Lower leg skin (tissue), 4 donors: ENCODE measurements at places on chromosomes 1 and 21.

GRCh38 chr1:212982430-212983152 lies 32.2 kb downstream of the VASH2 start:
- DNase-seq, result peak; percentile 32

- DNase-seq, result no peak
Measured at GRCh38 chr1:50983219-50983802, 13.3 kb downstream of the CDKN2C start.

DNA sequence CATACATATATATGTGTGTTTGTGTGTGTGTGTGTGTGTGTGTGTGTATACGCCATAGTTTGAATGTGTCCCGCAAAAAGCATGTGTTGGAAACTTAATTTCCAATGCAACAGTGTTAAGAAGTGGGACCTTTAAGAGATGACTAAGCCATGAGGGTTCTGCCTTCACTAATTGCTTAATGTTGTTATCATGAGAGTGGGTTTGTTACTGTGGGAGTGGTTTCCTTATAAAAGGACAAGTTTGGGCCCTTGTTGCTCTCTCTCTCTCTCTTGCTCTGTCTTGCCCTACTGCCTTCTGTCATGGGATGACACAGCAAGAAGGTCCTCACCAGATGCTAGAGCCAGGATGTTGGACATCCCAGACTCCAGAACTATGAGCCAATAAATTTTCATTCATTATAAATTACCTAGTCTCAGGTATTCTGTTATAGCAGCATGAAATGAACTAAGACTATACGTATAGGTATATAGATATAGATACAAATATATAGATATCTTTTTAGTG lies 103.8 kb upstream of the ZC3H11B start:
- DNase-seq, result no peak

DNA sequence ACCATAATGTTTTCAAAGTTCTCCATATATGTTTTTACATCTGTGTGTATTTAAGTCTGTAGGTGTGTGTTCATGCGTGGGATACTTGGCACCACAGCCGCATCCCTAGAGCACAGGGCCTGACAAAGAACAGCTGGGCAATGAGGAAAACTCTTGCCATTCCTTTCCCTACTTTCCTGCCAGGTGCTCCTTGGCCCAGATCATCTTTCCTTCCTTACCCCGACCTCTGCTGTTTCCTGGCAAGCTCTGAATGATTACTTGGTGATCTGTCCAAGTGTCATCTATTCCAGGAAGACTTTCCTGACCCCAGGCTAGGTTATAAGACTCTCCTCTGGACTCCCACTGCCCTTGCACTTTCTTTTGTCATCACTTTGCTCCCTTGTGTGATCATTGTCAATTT lies 123.6 kb downstream of the ELAVL4 start:
- DNase-seq, result no peak

- DNase-seq, result no peak
Measured at GRCh38 chr1:201328576-201328975, 45.3 kb downstream of the PKP1 start.

- DNase-seq, result no peak
Measured at GRCh38 chr1:223315665-223316064, 48.3 kb downstream of the SUSD4 start.

DNA sequence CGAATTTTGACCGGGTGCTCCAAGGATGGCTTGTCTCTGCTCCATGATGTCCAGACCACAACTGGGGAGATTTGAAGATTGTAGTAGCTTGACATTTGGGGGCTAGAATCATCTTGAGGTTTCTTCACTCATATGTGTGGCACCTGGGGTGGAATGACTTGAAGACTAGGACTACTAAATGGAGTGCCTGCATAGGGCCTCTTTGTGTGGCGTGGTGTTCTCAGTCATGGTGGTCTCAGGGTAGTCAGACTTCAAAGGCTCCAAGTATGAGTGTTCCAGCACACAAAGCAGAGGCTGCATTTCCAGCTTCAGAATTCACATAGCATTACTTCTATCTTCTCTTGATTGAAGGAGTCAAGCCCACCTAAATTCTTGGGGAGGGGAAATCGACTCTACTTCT lies 16.8 kb downstream of the ATF6 start:
- no peak for DNase-seq

DNA sequence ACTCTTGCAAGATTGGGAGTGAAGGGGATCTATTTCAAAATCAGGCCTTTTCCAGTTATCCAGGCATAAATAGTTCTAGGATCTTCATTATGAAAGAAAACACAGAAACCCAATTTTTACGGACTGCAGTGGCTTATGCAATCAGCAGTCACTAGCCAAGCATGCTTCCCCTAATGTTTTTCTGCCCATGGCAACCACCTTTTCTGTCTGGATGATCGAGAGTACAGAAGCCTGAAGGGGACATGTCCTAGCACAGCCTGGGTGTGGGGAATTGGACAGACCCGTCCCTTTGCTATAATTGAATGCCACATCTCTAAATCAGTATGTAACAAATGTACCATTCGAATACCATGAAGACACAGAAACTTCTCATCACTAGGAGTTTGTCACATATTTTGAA lies 29.8 kb upstream of the NCAM2 start:
- DNase-seq, result no peak

DNA sequence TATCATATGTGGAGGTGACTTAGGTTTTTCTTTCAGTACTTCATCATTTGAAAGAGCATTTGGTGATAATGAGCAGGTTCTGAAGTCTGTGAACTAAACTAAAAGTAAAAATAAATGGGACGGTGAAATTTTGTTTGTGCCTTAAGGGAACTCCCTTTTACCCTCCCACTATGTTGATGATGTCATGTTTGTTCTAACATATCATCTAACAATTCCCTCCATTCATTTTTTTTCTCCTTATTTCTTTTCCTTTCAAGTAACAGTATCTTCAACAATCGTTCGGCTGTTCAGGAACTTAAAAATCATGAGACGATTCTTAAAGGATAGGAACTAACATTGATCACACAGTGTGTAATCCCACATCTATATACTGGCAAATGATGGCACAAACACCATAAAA lies 30.0 kb upstream of the IRF2BP2 start:
- DNase-seq, result no peak

DNA sequence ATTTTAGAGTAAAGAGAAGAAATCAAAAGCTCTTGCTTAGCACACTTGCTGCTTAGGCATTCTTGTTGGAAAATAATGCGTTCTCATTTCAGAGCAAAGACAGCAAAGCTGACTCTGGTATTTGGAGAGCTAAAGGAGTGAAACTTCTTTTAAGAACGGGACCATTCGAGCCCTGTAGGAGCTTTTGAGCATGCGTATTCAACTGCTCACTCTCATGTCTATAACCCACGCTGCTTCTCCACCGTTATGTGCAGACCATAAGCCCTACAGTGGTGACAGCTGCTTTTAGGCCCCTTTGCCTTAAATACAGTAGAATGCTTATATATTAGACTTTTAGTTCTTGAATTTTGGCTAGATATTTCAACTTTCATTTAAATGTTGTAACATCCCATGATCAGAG lies 214.2 kb upstream of the CACYBP start:
- no peak for DNase-seq

DNA sequence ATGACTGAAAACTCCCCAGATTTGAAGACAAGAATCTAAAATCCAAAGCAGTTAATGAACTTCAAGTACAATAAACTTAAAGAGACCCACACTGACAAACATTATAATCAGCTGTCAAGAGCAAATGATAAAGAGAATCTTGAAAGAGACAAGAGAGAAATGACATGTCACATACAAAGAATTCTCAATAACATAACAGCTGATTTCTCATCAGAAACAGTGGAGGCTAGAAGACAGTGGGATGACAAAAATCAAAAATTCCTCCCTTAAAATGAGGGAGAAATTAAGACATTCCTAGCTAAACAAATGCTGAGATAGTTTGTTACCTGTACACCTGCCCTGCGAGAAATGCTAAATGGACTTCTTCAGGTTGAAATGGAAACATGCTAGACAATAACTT lies 36.0 kb upstream of the COA6 start:
- DNase-seq, result no peak

DNA sequence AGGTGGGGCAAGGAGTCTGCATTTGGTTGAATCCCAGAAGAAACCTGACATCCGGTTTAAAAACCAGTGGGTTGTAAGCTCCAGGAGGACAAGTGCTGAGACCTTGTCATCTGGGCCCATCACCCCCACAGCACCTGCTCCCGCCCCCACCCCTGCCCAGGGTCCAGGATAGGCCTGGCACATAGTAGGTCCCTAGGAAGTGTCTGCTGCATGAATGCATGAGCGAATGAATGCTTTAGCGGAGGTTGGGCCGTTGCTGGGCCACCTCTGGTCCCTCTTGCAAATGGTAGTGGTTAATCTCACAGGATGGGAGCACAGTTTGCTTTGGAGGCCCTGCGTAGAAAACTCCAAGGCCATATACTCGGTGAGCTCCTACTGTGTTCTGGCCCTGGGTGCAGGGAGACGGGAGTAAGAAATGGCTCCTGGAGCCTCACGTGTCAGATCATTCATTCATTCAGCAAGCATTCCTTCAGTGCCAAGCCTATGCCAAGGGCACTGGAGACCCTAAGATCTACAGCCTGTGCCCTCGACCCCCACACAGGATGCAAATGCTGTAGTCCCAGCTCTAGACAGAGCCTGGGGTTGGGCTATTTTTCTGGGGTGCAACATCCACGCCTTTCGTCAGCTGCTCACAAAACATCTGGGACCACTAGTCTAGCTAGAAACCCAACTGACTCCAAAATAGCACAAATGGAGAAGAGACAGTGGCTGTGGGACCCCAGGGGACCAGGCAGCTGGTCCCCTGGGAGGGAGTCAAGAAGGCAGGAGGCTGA lies 28.9 kb downstream of the EPHA2 start:
- no peak for DNase-seq

DNA sequence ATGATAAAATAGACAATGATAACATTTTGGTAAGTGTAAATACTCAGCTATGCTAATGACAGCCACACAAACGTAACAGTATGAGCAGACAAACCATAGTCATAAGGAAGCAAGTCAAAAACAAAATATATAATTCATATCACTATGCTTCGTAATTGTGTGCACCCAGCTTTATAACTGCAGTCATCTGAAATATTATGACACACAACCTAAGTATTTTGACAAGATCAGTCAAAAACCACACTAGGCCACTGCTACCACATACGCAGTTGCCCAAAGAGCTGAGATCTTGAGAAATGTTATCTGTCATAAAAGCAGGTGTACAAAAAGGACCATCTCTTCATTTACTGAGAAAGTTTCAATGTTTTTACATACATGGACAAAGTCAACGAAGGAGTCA lies 26.0 kb downstream of the RNASEL start:
- DNase-seq, result no peak

DNA sequence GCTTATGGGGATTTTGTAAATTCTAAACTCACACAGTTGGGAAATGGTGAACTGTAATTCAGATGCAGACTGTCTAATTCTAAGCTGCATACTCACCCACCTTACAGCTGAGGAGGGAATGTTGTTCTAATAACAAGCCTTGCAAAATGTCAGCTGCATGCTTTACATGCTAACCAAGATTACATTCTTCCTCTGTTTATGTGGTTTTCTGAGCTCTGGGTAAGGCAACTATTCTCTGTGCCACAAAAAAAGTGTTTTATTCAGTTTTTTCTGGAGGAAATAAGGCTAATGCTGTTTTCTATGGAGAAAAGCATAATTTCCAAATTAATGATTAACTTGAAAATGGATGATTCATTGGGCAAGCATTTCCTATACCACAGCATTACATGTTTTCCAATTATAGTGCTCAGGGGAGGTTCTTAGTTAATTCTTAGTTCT lies 64.9 kb downstream of the RGS13 start:
- no peak for DNase-seq
